OCI-LY7 (cell line): ENCODE measurements at places on chromosomes 4 and X. TPM values are rescaled to one million over a fixed set of nuclear protein-coding genes. Genes with fewer than 3 reads are reported as not detected.

VCX3A gene
- not detected in 2 replicates for total RNA-seq

ABLIM2 gene
- total RNA-seq: 0.72 TPM in 1 of 2 replicates, not detected in the other

SSX1 gene
- total RNA-seq: not detected in 2 replicates

MAGEB17 gene
- total RNA-seq: not detected in 2 replicates

GLRA2 gene
- total RNA-seq: not detected in 2 replicates

COL4A6 gene
- not detected in 2 replicates for total RNA-seq

NHSL2 gene
- not detected in 2 replicates for total RNA-seq

SRPK3 gene
- not detected in 2 replicates for total RNA-seq

PCYT1B gene
- not detected in 2 replicates for total RNA-seq

ADH1A gene
- total RNA-seq: not detected in 2 replicates

IGSF1 gene
- not detected in 2 replicates for total RNA-seq

RHOXF2B gene
- not detected in 2 replicates for total RNA-seq

TRMT44 gene
- 23.3 and 28.3 TPM in 2 replicates for total RNA-seq

LEF1 gene
- total RNA-seq: 223 and 306 TPM in 2 replicates

SHOX gene
- total RNA-seq: not detected in 2 replicates

ADH1B gene
- total RNA-seq: not detected in 2 replicates

PARM1 gene
- not detected in 2 replicates for total RNA-seq

PLCXD1 gene
- total RNA-seq: 125 and 133 TPM in 2 replicates

MTNR1A gene
- total RNA-seq: not detected in 2 replicates

RBMXL3 gene
- total RNA-seq: not detected in 2 replicates

EPHA5 gene
- not detected in 2 replicates for total RNA-seq

MAGEA11 gene
- not detected in 2 replicates for total RNA-seq

SYTL4 gene
- not detected in 2 replicates for total RNA-seq

ABRAXAS1 gene
- 26.5 and 28.4 TPM in 2 replicates for total RNA-seq

TLR3 gene
- total RNA-seq: 0.53 and 0.77 TPM in 2 replicates

EBP gene
- total RNA-seq: 110 and 126 TPM in 2 replicates

FAM199X gene
- 16.0 and 19.2 TPM in 2 replicates for total RNA-seq

BST1 gene
- 0.21 TPM in 1 of 2 replicates, not detected in the other for total RNA-seq

PACRGL gene
- 17.8 and 21.7 TPM in 2 replicates for total RNA-seq

CFI gene
- not detected in 2 replicates for total RNA-seq

UVSSA gene
- total RNA-seq: 43.2 and 45.0 TPM in 2 replicates

CDX4 gene
- not detected in 2 replicates for total RNA-seq

PRSS12 gene
- total RNA-seq: not detected in 2 replicates

BEX1 gene
- total RNA-seq: not detected in 2 replicates

PLP2 gene
- total RNA-seq: 54.3 and 56.9 TPM in 2 replicates

CLOCK gene
- 5.1 and 9.0 TPM in 2 replicates for total RNA-seq

GNRHR gene
- not detected in 2 replicates for total RNA-seq

IL13RA1 gene
- not detected in 2 replicates for total RNA-seq

MAP7D2 gene
- total RNA-seq: 0.13 TPM in 1 of 2 replicates, not detected in the other

XAGE1A gene
- total RNA-seq: not detected in 2 replicates

NDNF gene
- not detected in 2 replicates for total RNA-seq

SEPTIN6 gene
- 216 and 231 TPM in 2 replicates for total RNA-seq

CXCL1 gene
- total RNA-seq: not detected in 2 replicates

MAGEA12 gene
- not detected in 2 replicates for total RNA-seq

MAGEE1 gene
- 0.17 and 0.46 TPM in 2 replicates for total RNA-seq

SLC6A14 gene
- not detected in 2 replicates for total RNA-seq

PCSK1N gene
- not detected in 2 replicates for total RNA-seq

DMD gene
- total RNA-seq: 61.4 and 63.3 TPM in 2 replicates

STBD1 gene
- not detected in 2 replicates for total RNA-seq

GC gene
- not detected in 2 replicates for total RNA-seq

ENAM gene
- 3.5 and 6.2 TPM in 2 replicates for total RNA-seq

PROM1 gene
- not detected in 2 replicates for total RNA-seq

PNMA3 gene
- total RNA-seq: not detected in 2 replicates

GAR1 gene
- total RNA-seq: 37.7 and 42.5 TPM in 2 replicates

BRS3 gene
- total RNA-seq: not detected in 2 replicates

KIF4A gene
- 40.7 and 43.4 TPM in 2 replicates for total RNA-seq
